ENCODE measurements at places on chromosomes 1 and 21.

GRCh38 chr1:89627596-89627962 lies 5.3 kb upstream of the LRRC8C start:
- DNase-seq = no peak

- no peak for DNase-seq
Observed at GRCh38 chr1:45925728-45926287, 122.4 kb downstream of the MAST2 start.

DNA sequence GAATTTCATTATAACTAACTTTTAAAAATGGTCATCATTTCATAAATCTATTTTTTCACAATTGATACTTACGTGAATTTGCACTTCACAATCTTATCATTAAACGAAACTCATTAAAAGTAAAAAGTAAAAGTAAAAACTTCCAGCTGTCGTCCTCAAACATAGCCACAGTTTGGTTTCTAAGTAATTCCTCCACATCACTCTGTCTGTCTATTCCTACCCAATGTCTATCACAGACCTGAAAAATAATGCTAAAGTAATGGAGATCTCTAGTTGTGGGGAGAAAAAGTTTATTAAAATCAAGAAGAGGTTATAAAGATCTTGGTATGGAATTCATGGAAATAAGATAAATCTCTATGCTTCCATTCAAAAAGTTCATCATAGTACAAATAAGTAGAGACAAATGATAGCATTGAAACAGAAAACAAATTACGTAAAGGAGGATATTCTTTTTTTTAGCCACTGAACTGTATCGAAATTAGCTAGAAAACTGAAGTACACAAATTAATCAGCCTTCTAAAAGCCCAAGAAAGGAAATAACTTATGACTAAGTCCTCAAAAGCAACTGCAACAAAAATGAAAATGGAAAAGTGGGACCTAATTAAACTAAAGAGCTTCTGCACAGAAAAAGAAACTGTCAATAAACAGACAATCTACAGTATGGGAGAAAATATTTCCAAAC lies 148.6 kb downstream of the TIAM1 start:
- DNase-seq = no peak

- no peak for DNase-seq
Observed at GRCh38 chr21:21187579-21187978, 189.4 kb downstream of the NCAM2 start.

DNA sequence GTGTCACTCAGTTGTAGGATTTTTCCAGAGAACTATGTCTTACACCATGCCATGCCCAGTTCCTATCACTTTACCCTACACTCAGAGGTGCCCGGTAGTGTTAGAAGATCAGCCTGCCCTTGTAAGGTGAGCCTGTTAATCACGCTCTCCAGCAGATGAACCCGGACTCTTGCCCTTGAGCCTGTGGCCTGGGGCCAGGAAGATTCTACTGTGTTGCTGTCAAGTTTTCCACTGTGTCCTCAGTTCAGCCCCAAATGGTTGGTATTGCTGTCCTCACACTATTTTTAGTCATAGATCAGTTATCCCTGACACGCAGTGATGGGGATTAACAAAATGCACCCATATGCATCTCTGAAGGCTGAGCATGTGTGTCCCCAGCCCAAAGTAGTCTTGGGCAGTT lies 105.0 kb upstream of the SPAG17 start:
- DNase-seq = no peak

DNA sequence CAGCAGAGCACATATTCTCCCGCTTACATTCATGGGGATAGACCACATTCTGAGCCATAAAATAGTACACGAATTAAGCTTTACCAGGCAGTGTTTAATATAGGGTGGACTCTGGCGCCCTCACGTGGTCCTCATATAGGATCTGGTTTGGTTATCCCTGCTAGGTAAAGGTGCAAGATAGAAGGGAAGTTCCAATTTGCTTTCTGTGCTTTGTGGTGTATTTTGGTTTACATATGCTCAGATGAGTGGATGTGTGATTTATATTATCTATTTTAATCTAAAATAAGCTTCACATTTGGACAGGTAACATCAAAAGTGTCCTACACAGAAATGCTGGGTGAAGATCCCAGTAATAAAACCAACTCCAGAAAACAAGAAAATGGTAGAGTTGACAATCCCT lies 3.6 kb downstream of the CR1 start:
- DNase-seq = no peak

Measured in thoracic aorta (tissue), 2 donors.